ENCODE measurements at places on chromosomes 5 and 9.

DNA sequence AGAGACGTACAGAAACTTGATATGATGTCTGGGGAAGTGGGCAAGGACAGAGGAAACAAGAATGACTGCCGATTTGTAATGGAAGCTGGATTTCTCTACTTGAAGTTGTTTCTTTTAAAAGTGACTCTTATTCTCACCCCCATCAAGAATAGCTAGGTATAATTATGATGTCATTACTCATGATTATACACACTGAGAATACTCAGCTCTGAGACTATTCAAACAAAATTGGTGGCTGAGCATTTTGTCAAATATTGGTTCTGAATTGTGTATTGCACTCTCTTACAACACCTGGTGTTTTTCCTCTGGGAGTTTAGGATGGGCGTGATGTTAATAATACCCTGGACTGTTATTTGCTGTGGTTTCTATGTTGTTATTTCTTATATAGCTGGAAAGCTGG is 46.3 kb downstream of the MAST4 start:
- DNase-seq: no peak

DNA sequence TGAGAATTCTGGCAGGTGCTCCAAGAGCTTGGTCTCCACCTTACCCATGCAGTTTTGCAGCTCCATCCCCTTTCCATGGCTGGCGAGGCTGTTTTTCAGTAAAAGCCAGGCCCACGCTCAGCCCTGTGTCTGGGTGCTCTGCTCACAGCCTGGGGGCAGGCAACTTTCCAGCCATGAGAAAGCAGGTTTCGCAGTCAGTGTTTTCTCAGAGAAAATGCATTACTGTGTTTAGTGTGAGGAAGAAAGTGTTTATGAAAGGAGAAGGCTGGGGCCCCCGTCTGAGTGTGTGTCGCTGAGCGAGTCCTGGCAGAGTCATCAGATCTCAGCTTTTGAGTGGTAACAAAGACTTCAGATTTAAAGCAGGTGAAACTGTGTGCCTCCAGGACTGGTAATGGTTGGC is 248.1 kb downstream of the IRX1 start:
- DNase-seq: no peak

DNA sequence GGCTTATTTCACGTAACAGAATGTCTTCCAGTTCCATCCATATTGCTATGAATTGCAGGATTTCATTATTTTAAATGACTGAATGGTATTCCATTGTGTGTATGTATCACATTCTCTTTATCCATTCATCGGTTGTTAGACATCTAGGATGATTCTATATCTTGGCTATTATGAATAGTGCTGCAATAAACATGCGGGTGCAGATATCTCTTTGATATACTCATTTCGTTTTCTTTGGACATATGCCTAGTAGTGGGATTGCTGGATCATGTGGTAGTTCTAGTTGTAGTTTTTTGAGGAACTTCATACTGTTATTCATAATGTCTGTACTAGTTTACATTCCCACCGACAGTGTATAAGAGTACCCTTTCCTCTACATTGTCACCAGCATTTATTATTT is 460.5 kb downstream of the MAN2A1 start:
- DNase-seq: no peak

GRCh38 chr9:128882677-128883603 is 1.0 kb downstream of the LRRC8A start:
- no peak for DNase-seq

GRCh38 chr5:13866792-13867191 is 77.7 kb downstream of the DNAH5 start:
- DNase-seq: no peak

All from naive thymus-derived CD8-positive, alpha-beta T cell (primary cell).